Activated T-helper 9 cell treated with anti-CD3 and anti-CD28 coated beads, Interleukin-2, amount 50 U/mL, for 16 hours (primary cell): ENCODE measurements at places on chromosomes 2 and 18.

- DNase-seq = no peak
Measured at GRCh38 chr2:71919708-71920107, 228.0 kb downstream of the CYP26B1 start.

DNA sequence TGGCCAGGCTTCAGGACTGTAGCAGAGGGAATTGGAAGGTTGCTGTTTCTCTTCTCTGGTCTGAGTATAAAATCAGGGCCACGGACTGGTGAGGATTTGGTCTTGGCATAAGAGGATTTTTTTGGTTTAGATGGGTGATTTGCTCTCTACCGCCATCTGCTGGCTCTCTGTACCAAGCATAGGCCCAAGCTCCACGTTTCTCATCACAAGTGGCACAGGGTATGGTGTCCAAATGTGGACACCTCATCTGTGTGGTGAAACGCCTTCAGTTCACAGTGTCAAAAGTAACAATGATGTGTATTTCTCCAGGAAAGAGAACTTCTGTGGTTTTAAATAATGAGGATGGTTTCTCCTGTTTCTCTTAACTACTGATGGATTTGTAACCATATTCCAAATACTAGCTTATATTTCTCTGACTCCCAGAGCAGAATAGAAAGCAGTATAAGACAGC, 115.1 kb downstream of the EML6 start:
- peak; percentile 42 for DNase-seq

DNA sequence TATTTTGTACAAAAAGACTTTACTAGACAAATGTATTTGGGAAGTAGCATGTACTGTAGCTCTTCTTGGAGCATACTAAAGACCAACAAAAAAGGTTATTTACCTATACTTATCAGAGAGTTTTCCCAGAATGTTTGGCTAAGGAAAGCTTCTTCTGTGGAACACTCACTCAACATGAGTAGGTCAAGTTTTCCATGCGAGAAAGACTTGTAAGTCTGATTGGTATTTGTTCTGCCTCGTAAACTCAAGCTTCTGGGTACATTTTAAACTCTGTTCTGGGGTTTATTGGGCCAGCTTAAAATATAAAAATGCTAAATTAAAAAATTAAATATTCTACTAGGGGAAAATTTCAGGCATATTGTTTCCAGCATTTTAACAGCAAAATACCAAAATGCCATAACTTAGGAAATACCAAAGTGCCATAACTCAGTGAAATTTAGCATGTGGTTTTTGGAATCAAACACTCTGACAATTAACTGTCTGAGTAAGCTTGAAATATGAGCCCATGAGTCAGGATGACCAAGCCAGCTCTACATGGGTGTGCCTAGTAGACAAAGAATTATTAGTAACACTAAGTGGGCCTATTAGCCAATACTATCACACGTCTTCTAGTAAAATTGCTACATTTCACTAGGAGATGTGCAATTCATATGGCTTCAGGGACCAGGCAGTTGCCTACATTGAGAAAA, 47.3 kb upstream of the SERPINE2 start:
- DNase-seq = no peak

GRCh38 chr2:98656800-98657199, 48.4 kb downstream of the UNC50 start:
- DNase-seq = no peak

- DNase-seq = no peak
Measured at GRCh38 chr2:133086176-133086575, 416.2 kb upstream of the LYPD1 start.

- DNase-seq = no peak
Measured at GRCh38 chr2:207012461-207012860, 73.1 kb downstream of the CPO start.

GRCh38 chr2:48734576-48735303, 20.8 kb downstream of the LHCGR start:
- DNase-seq = no peak

DNA sequence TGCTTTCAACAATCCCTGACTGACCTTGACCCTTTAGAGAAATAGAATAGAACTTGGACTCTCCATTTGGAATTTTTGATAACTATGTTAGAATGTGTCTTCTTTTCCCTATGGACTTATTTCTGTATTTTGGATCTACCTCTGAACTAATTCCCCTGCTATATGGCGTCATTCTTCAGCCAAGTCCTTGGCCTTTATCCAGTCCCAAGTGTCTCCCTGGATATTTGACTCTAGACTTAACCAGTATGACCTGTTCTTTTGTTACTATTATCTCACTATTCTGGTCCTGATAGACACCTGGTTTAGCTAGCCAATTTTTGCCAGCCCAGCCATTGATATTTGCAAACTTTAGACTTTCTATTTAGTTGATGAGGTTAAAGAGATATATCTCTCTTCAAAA, 186.8 kb downstream of the KCNS3 start:
- no peak for DNase-seq
